ENCODE measurements at places on chromosomes 12 and 14.

DNA sequence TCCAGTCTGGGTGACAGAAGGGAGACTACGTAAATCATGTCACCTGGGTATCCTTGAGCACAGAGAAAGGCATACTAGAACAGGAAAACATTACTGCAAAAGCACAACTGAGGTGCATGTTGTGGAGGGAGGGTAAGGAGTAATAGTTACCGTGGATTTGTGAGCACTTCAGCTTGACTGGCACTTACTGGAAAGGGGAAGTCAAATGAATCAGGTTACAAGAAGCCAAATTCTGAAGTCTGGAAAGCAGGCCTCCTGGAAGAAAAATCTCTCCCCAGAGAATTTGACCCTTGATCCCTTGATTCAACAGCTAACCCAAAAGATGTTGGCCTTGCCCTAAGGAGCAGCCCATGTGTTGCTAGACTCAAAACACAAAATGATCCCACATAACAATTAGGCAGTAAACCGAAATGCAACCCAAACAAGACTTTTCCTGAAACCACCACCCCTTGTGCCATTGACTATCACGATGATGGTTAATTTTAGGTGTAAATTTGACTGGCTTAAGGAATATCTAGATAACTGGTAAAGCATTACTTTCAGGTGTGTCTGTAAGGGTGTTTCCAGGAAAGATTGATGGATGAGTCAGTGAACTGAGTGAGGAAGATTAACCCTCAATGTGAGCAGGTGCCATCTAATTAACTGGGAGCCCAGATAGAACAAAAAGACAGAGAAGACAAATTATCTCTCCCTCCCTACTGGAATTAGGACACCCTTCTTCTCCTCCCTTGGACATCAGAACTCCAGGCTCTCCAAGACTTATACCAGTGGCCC is 108.8 kb downstream of the SLC25A21 start:
- no peak for DNase-seq

DNA sequence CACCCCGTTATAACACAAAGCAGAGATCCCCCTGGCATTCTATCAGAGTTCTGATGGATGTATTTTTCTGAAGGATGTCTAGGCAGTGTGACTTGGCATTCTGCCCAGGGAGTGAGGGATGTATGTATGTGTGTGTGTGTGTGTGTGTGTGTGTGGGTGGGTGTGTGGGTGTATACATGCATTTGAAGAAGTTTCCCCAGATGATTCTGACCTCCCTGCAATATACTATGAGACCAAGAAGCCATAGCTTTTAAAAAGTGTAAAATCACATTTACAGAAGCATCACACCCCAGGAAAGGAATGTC is 59.7 kb upstream of the NAP1L1 start:
- peak; percentile 78 for DNase-seq

- DNase-seq = peak; percentile 62
Measured at GRCh38 chr12:69059465-69060457, 126.8 kb upstream of the CPM start.

DNA sequence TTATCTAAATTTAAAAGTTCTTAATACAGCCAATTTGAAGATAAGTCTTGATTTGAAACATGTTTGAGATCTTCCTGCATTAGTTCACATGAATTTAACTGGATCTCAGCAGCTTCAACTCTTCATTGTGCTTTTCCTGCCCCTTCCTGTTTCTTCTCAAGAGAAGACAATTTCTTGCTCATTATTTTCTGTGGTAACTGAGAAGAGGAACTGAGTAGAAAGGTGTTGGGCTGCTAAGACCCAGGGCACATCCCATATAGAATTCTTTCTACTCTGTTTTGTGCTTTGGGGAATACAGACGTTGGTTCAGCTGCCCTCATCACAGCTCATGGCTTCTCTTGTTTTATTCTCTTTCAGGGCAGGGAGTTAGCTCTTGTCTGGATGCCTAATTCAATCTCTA is 110.2 kb downstream of the SNAPC1 start:
- no peak for DNase-seq

GRCh38 chr12:62847709-62848108 is 87.2 kb downstream of the PPM1H start:
- DNase-seq = peak; percentile 69

DNA sequence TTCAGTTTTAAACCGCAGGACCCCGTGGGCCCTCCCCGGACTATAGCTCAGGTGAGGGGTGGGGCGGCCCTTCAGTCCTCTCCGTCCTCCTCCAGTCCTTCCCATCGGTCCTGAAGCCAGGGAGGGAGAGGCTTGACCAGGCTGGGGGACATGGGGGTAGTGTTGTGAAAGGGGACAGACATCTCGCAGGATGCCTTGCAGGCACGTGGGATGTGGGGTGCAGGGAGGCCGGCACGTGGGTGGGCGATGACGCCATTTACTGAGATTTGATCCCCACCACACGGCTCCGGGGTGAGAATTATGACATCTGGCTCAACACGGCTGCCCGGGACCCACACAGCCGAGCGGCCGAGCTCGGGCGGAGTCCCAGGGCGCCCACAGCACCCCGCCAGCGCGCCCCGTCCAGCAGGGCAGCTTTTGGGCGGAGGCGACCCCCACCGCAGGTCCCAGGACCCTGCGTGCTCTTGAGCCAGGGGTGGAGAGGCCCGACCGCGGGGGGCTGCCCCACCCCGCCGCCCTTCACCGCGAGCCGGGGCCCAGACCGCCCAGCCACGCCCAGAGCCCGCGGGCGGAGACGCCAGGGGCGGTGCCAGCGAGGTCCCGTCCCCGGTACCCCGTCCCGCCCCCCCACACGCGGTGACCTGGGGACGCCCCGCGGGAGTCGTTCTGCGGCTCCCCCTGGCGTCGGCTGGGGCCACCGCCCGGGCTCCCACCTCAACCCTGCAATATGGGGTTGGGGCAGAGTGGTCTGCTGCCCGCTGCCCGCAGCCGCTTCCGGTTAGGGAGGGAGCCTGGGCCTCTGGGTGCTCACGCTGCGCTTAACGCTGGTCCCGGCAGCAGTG is 3.3 kb upstream of the EXOC3L4 start:
- DNase-seq = peak; percentile 43

GRCh38 chr12:120639771-120640721 is at the start of gene CABP1:
CABP1 (plus strand) TSS chr12:120640626; CDS start chr12:120640686, 60 bp downstream.
- DNase-seq = no peak

DNA sequence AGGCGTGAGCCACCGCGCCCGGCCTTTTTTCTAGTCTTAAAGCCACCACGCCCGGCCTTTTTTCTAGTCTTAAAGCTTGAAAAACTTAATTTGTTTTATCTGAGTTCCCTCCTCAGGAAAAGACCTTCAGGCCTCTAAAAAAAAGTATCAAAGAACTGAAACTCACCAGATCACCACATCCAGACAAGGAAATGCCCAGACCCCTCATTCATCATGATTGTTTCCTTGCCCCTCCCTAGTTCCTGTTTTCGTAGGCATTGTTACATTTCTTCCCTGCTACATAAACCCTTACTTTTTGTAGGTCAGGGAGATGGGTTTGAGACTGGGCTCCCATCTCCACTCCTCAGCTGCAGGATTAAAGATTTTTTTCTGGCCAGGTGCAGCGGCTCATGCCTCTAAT is 21.1 kb upstream of the VWF start:
- DNase-seq = peak; percentile 80

DNA sequence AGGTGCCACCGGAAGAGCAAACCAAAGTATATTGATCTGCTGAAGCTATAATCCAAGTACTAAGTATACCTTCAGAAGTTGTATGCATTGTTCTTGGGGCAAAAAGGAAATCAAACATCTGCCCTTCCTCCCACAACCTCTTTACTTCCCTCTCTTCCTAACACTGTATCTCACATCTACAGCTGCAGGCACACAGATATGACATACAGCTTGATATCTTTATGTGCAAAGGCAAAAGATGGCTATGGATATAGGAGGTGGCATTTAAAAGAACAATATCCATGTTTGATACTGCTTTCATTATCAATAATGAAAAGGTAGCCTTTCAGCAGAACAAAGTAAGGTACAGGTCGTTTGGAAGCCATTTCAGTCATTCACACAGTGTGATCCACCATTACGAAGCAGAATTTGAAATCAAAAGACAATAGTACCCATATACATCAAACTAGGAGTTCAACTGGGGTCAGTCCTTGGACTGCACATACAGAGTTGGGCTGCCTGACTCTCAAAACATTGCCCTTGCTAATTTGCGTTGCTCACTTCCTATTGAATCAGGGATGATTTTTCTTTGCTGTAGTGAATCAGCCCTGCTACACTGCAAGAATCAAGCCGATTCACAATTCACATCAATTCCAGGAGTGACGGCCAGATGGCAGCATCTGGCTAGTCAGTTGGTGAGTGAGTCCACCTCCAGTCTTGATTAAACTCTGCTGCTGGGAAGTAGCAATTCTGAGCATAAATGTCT is 8.9 kb downstream of the ANG start:
- DNase-seq = peak; percentile 89

DNA sequence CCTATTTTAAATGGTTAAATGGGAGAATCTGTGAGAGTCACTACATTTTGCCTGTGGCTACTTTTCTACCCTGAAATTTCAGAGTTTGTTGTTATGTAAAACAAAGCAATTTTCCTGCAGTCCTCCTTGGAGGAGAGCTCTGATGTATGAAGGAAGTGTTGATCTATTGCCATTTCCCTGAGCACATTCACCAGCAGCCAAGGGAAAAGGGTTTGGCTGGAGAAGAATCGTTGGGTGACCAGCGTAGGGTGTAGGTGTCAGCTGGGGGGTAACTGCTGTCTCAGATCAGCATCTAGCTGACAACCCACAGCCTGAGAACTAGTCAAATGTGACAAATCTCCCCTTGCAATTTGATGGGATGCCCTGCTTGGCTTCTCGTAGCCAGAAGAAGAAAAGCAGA is 230.5 kb downstream of the PDZRN4 start:
- no peak for DNase-seq

- DNase-seq = no peak
Measured at GRCh38 chr12:52900166-52900895, 4.5 kb downstream of the KRT8 start.

- no peak for DNase-seq
Measured at GRCh38 chr12:98893126-98893674, 248.1 kb downstream of the APAF1 start.

GRCh38 chr12:107349008-107349747 is 255.8 kb upstream of the CRY1 start:
- peak; percentile 72 for DNase-seq

DNA sequence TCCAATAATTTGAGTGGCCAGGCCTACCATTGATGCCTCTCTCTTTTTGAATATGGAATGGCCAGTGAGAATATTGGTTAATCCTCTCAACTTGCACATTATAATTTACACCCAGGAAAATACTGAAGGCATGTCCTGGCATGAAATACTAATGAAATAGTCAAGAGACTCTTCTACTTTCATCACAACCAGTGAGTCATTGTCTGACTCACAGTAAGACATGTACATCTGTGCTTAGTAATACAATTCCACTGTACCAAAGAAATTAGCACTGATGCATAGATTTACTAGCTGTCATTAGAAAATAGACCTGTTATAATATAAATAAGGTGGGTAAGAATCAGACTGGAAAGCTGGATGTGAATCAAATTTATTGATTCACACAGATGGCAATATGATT is 31.6 kb downstream of the KCNC2 start:
- DNase-seq = peak; percentile 23

- no peak for DNase-seq
Measured at GRCh38 chr12:64147011-64147631, 75.0 kb downstream of the KICS2 start.

GRCh38 chr14:104895786-104896661 is 28.7 kb upstream of the PLD4 start:
- no peak for DNase-seq

DNA sequence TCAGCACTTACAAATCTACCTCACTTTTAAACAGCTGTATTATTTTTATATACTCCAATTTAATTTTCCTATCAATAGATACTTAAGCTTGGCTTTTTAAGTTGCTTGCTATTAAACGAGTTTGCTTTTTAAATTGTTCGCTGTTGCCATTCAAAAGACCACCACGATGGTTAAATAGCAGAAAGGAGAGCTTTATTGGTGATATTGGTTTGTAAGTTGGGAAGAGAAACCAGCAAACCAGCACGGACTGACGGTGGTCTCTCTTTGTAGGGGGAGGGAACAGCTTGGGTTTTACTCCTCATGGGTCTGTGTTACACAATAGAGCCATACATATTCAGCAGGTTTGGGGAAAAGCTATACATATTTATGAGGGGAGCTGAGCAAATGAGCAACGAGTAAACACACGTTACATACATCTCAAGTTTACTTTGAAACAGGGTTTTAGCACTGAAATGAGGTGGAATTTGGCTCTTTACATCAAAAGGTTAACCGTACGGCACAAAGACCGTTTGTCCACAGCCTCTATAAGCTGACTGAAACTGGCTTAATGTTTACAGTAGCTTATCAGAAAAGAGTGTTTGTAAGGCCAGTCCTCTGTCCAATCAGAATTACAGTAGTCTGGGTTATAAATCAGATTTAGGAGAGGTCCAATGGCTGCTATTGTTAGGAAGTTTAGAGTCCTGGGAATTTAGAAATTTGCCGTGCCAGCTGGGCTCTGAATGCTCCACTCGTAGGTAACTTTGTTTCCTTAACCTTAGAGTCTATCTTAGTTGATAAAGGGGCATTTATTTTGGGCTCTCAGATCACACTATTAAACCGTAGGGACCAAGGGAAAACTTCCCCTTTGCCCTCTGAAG is 69.7 kb upstream of the DHRS4 start:
- DNase-seq = no peak

DNA sequence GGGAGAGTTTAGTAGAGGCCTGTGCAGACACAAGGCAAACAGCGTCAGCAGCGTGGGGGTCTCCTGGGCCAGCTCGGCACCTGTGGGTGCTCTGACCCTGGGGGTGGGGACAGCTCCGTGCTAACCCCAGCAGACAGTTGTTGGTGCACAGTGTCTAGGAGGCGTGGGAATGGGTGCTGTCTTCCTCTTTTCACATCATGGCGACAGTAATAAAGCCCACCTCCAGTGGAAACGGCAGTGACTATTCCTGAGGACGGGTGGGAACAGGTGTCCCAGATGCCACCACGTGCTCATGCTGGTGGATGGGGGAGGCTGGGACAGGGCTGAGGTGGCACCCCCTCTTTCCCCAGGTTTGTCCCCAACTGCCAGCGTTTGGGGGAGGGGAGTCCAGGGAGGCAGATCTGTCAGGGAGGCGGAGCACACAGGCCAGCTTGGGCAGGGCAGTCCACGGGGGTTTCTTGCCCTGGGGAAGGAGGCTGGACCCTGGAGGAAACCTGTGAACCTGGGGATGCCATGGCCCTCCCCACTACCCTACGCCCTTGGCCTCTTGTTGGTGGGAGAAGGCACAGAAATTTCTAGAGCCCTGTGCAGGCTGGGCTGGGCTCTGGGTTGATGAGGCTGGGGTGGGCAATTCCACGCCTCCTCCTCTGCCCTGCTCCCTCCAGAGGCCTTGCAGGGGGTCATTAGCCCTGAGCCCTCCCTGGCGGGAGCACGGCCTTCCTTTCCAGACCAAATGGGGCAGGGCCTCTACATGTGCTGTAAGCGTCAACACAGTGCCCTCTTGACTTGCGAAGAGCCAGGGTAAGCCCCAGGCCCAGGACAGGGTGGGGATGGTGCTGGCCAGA is 3.8 kb downstream of the ZBTB42 start:
- no peak for DNase-seq
